ENCODE measurements at places on chromosomes 12 and 14.
A peak's percentile ranks its signal among the peaks of the same experiment; 100 is the strongest.

DNA sequence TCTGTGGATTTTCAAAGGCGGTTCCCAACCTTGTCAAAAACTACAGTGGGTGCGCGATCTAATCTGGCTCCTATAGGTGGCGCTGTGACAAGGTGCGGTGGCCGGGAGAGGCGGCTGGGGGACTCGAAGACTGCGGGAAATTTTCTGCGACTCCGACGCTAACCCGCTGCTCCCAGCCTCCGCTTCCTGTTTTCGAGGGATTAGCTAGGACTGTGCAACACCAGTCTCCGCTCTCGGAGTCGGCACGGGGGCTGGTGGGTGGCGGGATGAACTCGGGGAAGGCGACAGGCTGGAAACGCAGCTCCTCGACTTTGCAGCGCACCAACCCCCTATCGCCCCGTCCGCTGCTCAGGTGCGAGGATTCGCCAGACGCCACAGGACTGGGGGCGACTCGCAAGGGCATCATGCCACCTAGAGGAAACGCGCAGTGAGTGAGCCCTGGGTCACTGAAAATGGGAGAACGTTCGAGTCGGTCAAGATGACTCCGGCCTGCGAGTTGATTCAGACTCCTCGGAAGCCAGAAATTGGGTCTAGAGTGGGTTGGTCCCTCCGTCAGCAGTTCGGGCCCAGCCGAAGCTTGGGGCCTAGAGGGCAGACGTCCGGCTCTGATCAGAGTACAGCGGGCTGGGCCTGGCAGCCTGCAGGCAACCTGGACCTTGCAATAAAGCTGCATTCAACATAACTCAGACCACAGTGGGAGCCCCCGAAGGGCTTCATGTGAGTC is 5.5 kb upstream of the PAX9 start:
- DNase-seq, result no peak

- no peak for DNase-seq
Measured at GRCh38 chr12:81942594-81942993, 183.4 kb upstream of the PPFIA2 start.

GRCh38 chr14:31855262-31855661 is 221.8 kb upstream of the ARHGAP5 start:
- DNase-seq, result no peak

DNA sequence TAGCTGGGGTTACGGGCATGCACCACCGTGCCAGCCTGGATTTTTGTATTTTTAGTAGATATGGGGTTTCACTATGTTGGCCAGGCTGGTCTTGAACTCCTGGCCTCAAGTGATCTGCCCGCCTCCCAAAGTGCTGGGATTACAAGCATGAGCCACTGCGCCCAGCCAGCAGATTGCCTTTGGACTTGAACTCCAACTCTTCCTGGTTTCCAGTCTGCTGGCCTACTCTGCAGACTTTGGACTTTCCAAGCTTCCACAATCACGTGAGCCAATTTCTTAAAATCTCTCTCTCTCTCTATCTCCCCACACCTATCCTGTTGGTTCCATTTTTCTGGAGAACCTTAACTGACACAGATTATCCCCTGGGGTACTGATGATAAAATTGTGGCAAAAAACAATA is 55.0 kb downstream of the EMP1 start:
- DNase-seq, result no peak

GRCh38 chr12:10959804-10960203 is 20.7 kb upstream of the TAS2R14 start:
- DNase-seq, result no peak

DNA sequence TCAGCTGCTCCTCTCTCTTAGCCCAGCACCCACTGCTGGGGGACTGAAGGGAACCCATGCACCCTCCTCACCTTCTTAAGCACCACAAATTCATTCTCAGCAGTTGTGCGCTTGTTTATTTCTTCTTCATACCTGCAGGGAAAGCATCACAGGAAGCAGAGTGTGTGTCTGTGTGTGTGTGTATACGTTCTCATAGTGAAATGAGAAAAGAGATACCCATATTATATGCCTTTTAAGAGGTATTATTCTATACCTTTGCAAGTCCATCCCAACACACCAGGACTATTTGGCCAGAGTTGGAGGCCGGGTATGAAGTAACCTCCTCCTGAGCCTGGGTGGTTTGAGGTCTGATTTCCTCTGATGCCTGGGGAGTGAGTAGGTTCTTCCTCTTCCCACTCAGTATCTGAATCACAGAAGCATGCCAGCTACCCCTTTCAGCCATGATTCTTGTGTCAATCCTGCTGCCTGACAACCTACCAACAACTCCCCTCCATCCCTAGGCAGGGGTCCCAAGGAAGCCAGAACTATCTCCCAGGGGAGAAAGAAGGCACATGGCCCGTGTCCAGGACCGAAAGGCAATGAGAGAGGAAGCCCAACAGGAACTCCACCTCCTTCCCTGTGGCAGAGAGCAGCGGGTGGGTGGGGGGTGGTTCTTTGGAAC is 3.0 kb downstream of the KRT73 start:
- DNase-seq, result no peak

DNA sequence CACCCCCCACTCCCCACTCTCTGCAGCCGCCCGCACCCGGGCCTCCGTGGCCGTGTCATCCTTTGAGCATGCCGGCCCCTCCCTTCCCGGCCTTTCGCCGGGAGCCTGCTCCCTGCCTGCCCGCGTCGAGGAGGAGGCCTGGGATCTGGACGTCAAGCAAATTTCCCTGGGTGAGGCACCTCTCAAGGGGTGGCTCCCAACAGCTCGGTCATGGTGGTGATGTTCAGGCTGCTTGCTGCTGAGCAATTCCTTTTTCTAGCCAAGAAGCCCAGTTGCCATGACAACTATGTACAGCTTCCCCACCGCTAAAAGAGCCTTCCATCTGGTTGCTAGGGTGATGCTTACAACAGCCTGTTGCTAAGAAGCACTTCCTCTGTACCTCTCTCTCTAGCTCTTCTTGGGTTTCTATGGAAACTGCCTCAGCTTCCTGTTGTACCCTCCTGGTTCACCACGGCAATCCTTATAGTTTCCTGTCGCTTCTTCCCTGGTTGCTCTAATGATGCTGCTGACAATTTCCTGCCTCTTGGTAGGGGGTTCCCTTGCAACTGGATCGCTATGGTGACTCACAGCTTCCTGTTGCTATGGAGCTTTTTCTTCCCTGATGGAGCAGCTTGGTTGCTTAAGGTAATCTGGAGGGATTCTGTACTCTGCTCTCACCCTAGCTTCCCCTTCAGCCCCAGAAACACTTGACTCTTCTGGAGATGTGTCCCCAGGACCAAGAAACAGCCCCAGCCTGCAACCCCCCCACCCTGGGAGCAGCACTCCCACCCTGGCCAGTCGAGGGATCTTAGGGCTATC is 11.0 kb downstream of the ZNF219 start:
- peak; percentile 90 for DNase-seq

GRCh38 chr14:28756884-28757570 is 9.6 kb upstream of the FOXG1 start:
- DNase-seq, result no peak

Data from HFF-Myc (cell line).